ENCODE measurements at places on chromosomes 7 and 10.

DNA sequence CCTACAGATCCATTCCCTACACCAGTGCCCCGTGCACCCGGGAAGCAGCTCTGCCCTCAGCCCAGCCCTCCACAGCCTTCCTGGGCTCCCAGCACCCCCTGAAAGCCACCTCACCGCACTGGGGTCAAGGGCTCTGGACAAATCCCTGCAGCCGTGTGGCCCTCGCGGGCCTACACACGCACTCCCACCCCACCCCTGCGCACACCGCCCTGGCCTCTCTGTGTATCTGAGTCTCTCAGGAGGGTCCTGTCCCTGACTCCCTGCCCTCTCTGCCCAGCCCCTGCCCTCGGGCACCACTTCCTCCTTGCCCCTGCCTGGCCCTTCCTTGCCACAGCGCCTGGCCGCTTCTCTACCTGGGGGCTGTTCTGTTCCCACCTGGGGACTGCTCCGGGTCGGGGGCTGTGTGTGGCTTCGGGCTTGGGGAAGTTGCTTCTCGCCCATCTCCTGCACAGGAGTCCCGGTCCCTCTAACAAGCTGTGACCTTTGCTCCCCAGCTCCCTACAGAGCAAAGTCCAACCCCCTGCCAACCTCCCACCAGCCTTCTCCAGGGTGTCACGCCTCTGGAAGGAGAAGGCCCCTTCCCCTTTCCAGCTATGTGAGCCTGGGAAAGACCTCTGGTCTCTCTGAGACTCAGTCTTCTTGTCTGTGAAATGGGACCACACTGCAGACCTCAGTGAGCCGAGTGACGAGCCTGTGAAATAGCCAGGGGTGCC is 1.5 kb downstream of the TMEM184A start:
- DNase-seq, result no peak

DNA sequence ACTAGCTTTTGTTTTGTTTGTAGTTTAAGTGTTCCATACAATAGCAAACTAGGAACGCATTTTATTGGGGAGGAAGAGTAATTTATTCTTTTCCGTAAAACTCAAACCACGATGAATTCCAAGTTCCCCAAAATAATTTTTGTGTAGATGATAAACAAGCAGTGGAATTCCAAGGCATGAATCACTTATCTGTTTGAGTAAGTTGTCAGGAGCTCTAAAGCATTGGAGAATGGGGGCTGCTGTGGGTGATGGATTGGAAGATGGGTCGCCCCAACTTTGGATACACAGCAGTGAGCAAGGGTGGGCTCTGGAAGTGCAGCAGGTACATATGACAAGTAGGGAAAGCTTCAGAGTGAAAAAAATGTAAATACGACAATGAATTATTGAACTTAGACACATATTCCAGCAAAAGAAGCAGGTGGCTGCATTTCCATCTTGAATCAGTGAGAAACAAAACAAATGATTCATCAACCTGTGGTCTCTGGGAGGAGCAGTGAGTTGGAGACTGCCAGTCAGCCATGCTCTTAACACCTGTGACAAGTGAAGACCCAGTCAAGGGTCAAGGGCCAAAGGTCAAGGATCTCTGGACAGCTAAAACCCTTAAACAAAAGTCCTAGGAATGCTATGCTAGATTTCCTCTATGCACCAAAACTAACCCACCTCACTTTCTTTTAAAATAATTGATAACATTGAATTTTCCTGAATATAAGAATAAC is 34.2 kb upstream of the ADRB1 start:
- no peak for DNase-seq

GRCh38 chr10:33657154-33657908 is 322.9 kb upstream of the NRP1 start:
- peak; percentile 2 for DNase-seq

DNA sequence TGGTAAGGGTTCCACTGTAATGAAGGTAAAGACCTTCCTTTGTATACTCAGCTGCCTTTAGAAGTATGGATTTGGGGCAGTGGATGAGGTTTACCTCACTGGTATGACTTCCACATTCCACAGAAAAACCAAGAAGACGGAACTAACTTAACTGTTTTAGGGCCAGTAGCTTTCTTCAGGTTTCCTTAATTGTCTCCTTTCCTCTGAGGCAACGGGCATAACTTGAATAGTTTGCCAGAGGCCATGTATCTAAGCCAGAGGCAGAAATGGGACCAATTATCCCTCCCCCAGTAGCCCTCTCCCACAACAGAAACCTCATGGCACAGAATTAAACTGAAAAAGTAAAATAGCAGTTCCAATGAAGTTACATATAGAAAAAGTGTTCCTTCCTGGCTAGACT is 281.7 kb downstream of the PHTF2 start:
- no peak for DNase-seq

GRCh38 chr10:100970076-100970913 is 991 bp downstream of the SEMA4G start:
- DNase-seq, result no peak

DNA sequence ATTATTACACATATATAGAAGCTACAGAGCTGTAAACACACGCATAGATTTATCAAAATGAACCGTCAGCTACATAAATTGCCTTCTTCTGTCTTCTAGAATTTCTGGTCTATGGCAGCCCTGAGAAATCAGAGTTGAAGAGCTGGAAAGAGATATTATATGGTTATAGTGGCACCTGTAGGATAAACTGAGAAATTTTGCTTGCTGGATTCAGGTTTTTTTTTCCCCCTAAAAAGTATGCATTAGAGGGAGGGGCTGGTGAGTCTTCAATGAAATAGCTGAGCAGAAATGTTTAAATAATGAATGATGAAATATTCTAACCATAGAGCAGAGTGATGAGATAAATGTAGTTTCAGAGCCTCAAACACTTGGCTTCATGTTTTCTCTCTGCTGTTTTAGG is 78.0 kb upstream of the DYNC1I1 start:
- no peak for DNase-seq

DNA sequence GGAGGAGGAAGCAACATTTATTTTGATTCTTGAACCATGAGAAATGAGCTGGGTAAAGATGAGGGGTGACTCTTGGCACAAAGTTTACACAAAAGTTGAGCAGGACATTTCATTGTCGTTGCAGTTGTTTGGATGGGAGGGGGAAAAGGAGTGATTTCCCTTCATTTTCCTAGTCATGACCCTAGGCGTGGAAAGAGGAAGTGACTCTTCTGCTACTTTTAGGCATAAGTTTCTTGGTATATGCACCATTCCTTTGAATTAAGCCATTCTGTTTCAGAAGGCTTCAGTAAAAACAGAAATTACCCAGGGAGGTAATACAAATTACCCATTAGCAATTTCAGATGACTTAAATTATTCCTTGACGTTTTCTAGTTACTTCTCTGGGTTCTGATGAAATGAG is 113.9 kb upstream of the FAM171A1 start:
- DNase-seq, result no peak

DNA sequence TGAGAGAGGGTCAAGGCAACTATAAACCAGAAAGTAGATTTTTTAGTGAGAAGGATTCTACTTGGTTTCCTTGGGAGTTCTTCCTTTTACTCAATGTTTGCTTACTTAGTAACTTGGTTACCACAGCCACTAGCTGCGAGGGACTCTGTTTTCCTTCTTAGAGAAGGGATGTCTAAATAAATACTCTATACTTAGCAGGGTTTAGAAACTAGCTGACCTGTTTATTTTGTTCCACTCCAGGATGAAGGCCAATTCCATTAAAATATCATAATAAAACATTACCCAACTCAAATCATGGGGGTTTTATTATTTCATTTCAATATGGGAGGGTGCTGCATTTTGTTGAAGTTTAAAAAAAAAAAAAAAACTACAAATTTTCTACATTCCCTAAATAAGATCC is 87.3 kb downstream of the PPP1R3A start:
- DNase-seq, result no peak

GRCh38 chr10:129961157-129961701 is 2.8 kb downstream of the EBF3 start:
- no peak for DNase-seq

- no peak for DNase-seq
Observed at GRCh38 chr7:94838717-94839116, 68.7 kb upstream of the PPP1R9A start.

Measured in NCI-H1436 treated with DMSO at 0.1 percent for 48 hours (cell line).